Stimulated activated naive CD4-positive, alpha-beta T cell (primary cell): ENCODE measurements at places on chromosomes 5 and 9.

- DNase-seq = no peak
Measured at GRCh38 chr9:82404881-82405280, 416.3 kb downstream of the SPATA31D1 start.

- DNase-seq = no peak
Measured at GRCh38 chr9:15867334-15867733, 314.5 kb downstream of the CCDC171 start.

- no peak for DNase-seq
Measured at GRCh38 chr9:17521100-17521855, 57.6 kb upstream of the SH3GL2 start.

GRCh38 chr5:78591972-78592700, 56.4 kb downstream of the LHFPL2 start:
- no peak for DNase-seq
